SW 1271 (cell line): ENCODE measurements at places on chromosomes 5 and 9.

DNA sequence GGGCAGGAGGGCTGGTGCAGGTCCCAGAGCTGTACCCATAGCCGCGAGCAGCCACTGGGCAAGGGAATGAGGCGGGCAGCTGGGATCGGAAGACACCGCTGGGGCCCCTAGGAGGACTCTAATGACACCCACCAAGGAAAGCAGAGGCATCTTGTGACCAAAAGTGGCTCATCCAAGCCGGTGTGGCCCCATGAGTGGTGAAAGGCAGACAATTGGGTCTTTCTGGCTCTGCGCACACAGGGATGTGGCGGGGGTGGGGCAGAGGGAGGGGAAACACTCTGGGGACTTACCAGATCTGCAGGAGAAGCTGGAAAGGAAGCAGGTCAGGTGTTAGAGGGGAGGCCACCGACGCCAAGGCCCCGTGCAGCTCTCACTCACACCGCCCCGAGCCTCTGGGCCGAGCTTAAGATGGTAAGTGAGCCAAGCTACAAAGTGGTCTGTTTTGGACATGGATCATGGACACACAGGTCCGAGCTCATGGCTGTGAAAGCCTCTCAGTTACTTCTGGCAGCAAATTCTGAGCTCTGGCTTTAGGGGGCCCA lies 42.3 kb upstream of the SARDH start:
- DNase-seq, result no peak

DNA sequence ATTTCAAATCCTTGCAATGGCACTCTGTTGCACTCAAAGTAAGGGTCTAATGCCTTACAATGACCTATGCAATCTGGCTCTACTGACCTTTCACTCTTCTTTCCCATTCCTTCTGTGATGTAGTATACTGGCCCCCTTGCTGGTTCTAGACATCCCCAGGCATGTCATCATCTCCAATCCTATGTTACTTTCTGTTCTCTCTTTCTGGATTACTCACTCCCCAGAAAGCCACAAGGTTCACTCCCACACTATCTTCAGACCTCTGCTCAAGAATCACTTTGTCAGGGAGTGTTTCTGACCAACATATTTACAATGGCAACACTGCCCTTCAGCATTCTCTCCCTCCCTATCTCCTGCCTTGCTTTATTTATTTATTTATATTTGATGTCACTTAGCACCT lies 802.2 kb upstream of the WWC1 start:
- DNase-seq, result no peak

- no peak for DNase-seq
These were observed 225.7 kb downstream of the MAST4 start for GRCh38 chr5:66821688-66822429.

GRCh38 chr9:134592819-134593200 lies 48.8 kb upstream of the COL5A1 start:
- no peak for DNase-seq

GRCh38 chr9:22103685-22104575 lies 94.8 kb upstream of the CDKN2B start:
- DNase-seq, result no peak

GRCh38 chr5:124659798-124660197 lies 86.6 kb downstream of the ZNF608 start:
- no peak for DNase-seq

GRCh38 chr9:113931140-113931539 lies 55.0 kb downstream of the ZNF618 start:
- DNase-seq, result no peak

- no peak for DNase-seq
These were observed 167.8 kb upstream of the CCNG1 start for GRCh38 chr5:163269624-163270023.
